Activated naive CD8-positive, alpha-beta T cell treated with anti-CD3 and anti-CD28 coated beads, Interleukin-2, amount 50 U/mL, for 16 hours (primary cell): ENCODE measurements at places on chromosomes 13 and 19.
A peak's percentile ranks its signal among the peaks of the same experiment; 100 is the strongest.

- peak; percentile 11 for DNase-seq
Observed at GRCh38 chr19:57708641-57709361, at the start of gene ZNF154. ZNF154 (minus strand) TSS chr19:57709204; CDS start chr19:57708971, 233 bp downstream.

- no peak for DNase-seq
Observed at GRCh38 chr19:19321141-19321577, 530 bp downstream of the MAU2 start.

- DNase-seq, result no peak
Observed at GRCh38 chr19:795073-795611, 2.1 kb upstream of the PTBP1 start.

DNA sequence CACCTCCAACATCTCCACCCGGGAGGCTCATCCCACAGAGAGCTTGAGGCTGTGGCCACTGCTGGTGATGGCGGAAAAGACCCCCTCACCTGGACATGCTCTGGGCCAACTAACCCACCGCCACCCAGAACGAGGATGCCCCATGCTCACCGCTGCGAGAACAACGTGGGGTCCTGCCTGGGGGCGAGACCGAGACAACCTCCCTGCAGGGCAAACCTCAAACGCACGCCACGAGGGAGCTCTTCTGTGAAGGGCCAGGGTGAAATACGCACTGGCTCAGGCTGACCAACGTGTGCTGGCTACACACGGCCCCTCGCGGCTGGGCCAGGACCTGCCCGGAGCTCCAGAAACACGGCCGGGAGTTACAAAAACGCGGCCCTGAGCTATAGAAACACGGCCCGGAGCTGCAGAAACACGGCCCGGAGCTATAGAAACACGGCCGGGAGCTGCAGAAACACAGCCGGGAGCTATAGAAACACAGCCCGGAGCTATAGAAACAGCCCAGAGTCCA, 19.0 kb upstream of the PLPP2 start:
- DNase-seq, result no peak

DNA sequence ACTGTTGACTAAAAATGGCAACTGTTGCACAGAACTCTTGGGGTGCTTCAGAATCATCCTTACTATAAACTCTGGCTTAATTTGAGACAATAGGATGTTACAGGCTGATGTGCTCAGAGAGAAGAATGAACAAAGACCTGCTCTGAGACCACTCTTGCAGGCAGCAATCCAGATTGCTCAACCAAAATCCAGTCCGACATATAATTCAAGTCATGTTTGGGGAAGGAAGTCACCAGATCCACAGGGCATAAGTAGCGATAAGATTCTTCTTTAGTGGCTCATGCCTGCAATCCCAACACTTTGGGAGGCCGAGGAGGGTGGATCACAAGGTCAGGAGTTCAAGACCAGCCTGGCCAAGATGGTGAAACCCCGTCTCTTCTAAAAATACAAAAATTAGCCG, 20.6 kb downstream of the MTMR6 start:
- DNase-seq, result no peak

DNA sequence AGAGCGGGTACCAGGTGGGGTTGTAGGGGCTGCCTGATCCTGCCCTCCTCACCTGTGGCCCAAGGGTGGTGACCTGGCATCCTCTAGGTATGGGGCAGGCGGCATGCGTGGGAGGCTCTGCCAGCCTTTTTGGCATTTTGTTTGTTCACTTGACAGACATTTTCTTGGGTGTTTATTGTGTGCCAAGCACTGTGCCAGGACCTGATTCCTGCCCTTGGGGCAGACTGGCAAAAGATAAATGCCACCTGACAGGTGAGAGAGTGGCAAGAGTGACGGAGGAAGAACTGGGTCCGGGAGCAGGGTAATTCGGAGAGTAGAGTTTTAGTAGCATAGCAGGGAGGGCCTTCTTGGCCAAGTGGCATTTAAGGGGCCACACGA, 6.0 kb downstream of the RAB11B start:
- no peak for DNase-seq

- no peak for DNase-seq
Observed at GRCh38 chr13:110297766-110298504, 9.0 kb downstream of the COL4A1 start.

- DNase-seq, result no peak
Observed at GRCh38 chr13:91312324-91312723, 35.2 kb upstream of the MIR17HG start.

DNA sequence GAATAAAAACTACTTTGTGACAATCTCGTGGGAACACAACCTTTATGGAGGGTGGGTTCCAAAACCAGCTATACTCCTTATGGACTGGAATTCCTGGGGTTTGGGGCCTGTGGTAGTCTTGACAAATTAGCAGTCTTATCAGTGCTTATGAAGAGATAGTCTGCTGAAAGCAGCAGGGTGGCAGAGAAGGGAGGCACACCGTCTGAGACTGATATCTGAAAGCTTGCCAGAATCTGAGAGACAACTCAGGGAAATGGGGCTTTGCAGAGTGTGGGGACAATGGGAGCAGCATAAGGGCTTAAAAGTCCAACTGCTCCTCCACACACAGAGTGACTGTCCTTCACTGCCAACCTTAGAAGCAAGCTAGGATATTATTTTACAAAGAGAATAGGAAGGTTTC, 95.9 kb downstream of the UGGT2 start:
- no peak for DNase-seq

- no peak for DNase-seq
Observed at GRCh38 chr13:66301006-66301405, 929.1 kb downstream of the PCDH9 start.

- DNase-seq, result no peak
Observed at GRCh38 chr13:25167382-25168174, 4.5 kb downstream of the AMER2 start.

- DNase-seq, result no peak
Observed at GRCh38 chr13:108551674-108552073, 77.7 kb upstream of the MYO16 start.

DNA sequence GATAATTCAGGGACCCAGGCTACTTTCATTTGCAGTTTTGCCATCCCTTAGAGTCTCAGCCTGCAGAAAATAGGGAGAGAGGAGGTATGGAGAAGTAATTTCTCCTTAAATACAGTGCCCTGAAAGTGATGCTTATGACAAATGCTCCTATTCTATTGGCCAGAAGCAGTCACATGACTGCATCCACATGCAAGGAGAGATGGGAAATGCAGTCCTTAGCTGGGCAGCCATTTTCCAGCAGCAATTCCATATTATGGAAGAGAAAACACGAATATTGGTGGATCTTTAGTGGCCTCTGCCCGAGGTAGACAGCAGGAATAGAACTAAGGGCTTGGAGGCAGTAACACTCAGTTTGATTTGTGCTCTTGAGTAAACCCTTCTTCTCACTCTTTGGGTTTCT, 39.4 kb downstream of the VAV1 start:
- DNase-seq, result no peak

GRCh38 chr13:103354171-103354570, 288.0 kb upstream of the SLC10A2 start:
- no peak for DNase-seq

DNA sequence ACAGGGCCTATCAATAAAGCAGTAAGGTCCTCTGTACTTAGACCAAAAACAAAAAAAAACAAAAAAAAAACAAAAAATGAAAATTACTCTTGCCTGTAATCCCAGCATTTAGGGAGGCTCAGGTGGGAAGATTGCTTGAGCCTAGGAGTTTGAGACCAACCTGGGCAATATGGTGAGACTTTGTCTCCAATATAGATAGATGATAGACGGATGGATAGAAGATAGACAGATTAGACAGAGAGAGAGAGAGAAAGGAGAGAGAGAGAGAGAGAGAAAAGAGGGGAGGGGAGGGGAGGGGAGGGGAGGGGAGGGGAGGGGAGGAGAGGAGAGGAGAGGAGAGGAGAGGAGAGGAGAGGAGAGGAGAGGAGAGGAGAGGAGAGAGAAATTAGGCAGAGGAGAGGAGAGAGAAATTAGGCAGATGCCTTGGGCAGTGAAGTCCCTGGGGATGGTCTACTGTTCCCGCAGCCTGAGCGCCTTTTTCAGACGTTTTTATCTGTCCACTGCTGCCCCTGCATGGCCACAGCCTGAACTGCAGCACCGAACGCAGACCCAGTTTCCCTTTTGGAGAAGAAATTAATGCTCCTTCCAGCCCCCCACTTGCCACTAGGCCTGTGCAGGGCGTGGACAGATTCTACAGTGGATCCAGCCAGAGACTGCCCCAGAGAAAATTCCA, 9.8 kb upstream of the ZNF627 start:
- peak; percentile 61 for DNase-seq

- DNase-seq, result no peak
Observed at GRCh38 chr13:46124967-46125933, 20.4 kb upstream of the CPB2 start.
